ENCODE measurements at places on chromosomes 3 and 15. TPM values are rescaled to one million over a fixed set of nuclear protein-coding genes. Genes with fewer than 3 reads are reported as not detected.

The SSUH2 gene
- not detected for total RNA-seq

The PRR20G gene
- total RNA-seq, result not detected

The SNURF gene
- 23.6 TPM for total RNA-seq

The FURIN gene
- 122 TPM for total RNA-seq

The ACSBG1 gene
- total RNA-seq, result not detected

The ALPK3 gene
- 6.8 TPM for total RNA-seq

The OR5K2 gene
- total RNA-seq, result not detected

The REC114 gene
- total RNA-seq, result not detected

The DUOXA2 gene
- total RNA-seq, result not detected

The DUSP7 gene
- total RNA-seq, result 24.9 TPM

The CHL1 gene
- total RNA-seq, result not detected

Data from astrocyte (in vitro differentiated cells and primary cell).